Activated gamma-delta T cell treated with Interleukin-2 at 50 U/mL for 16 hours (primary cell): ENCODE measurements at places on chromosomes 4 and X.

- DNase-seq, result no peak
Observed at GRCh38 chr4:180363815-180364214, 1879.4 kb upstream of the TENM3 start.

GRCh38 chr4:142563682-142564291, 282.3 kb downstream of the INPP4B start:
- no peak for DNase-seq

DNA sequence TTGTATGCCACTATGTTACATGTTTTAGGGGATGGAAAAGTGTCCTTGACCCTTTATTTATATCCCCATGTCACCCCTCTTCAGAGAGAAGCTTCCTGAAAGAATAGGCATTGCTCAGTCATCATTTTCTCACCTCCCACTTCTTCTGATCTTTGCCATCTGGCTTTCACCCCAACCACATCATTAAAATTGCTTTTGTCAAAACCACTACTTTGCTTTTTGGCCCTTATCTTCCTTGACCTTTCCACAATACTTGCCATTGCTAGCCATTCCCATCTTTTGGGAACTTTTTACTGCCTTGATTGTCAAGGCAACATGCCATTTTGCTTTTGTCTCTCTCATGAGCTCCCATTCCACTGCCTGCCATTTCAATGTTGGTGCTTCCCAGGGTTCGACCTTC, 14.9 kb upstream of the FAM9B start:
- DNase-seq, result no peak

GRCh38 chr4:73902038-73902637, 32.9 kb downstream of the CXCL1 start:
- no peak for DNase-seq

- DNase-seq, result no peak
Observed at GRCh38 chr4:83025563-83025962, 9.4 kb upstream of the COPS4 start.

GRCh38 chrX:94107981-94108380, 434.0 kb downstream of the FAM133A start:
- no peak for DNase-seq

GRCh38 chr4:112213091-112213490, 18.5 kb upstream of the AP1AR start:
- no peak for DNase-seq

DNA sequence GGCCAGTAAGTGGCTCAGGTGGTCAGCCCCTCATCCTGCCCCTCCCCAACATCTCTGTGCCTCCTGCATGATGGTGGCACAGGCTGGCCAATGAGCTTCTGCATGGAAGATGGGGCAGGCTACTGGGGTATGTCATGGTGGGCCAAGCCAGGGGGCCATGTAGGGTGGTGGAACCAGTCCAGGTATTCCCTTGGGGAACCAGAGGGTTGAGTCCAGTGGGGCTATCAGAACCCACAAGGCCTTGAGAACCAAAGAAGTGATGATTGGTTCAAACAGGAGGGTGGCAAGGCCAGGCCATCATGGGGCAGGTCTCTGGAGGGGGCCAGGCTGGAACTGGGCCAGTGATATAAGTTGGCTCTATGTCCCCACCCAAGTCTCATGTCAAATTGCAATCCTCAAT, 18.8 kb upstream of the PPP2R2C start:
- no peak for DNase-seq

- DNase-seq, result no peak
Observed at GRCh38 chrX:14916017-14916674, 42.9 kb downstream of the MOSPD2 start.

DNA sequence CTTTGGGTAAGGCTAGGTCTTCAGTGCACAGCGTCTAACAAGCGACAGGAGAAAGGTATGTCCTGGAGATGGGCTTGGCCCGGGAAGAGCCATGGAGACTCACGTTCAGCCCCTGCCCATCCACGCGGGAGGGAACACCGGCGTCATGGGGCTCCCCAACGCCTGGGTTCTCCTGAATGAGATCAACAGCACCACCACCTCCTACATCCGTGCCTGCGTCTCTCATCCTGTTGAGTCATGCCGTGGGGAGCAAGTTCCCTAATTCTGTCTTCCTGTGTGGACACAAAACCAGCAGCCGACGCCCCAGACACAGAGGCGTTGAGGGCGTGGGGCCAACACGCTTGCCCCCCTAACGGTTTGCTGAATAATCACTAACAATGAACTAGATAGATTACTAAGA, 20.1 kb upstream of the IL3RA start:
- DNase-seq, result no peak

DNA sequence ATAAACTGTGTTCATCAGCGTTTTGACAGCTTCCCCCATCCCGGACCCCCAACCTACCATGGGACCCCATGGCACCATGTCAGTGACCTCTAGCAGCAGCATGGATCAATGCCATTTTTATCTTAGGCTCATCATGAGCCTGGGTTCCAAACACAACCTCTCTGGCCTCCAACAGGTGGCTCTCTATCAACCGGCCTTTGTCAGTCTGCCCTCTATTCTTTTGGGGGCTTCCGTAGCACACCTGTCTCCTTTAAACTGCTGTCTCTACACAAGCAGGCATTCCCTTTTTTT, 721 bp upstream of the TMEM150C start:
- no peak for DNase-seq

- no peak for DNase-seq
Observed at GRCh38 chr4:13359809-13360208, 124.3 kb downstream of the RAB28 start.

DNA sequence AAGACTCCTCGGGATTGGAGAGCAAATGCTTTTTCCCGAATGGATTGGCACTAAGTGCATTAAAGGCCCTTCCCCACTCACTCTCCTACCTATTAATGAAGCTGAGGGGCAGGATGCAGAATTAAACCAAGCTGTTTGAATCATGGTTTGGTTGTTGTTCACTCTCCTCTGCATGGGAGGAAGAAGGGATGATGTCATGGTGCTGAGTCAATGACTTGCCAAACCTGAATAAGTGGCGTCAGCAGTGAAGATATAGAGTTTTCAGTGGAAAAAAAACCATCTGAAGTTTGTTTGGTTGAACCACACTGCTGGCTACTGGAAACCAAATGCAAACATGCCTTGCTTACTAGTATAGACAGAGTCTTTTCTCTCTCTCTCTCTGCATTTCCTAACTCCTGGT, 19.8 kb upstream of the ZXDA start:
- no peak for DNase-seq

GRCh38 chr4:183863155-183863825, 41.8 kb upstream of the STOX2 start:
- DNase-seq, result no peak

GRCh38 chr4:180407275-180407885, 1835.8 kb upstream of the TENM3 start:
- DNase-seq, result no peak

DNA sequence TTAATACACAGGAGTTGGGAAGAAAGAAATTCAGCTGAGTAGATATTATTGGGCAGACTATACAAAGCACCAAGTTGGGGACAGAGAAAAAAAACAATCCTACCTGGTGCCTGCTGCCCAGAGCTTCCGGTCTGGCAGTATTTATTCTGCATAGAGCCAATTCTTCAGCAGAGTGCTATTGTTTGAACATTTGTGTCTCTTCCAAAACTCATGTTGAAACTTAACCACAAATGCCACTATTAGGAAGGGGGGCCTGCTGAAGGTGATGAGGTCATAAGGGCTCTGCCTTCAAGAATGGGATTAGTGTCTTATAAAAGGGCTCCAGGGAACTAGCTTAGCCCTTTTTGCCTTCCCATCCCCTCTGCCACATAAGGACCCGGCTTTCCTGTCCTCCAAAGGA, 136.2 kb downstream of the EVC2 start:
- DNase-seq, result no peak

GRCh38 chr4:151798678-151799416, 38.0 kb upstream of the GATB start:
- no peak for DNase-seq

GRCh38 chr4:26116057-26116456, 202.0 kb downstream of the SMIM20 start:
- DNase-seq, result no peak

GRCh38 chrX:30065226-30065625, 150.1 kb upstream of the MAGEB2 start:
- no peak for DNase-seq

GRCh38 chr4:143345356-143345755, 8.7 kb downstream of the GAB1 start:
- no peak for DNase-seq

DNA sequence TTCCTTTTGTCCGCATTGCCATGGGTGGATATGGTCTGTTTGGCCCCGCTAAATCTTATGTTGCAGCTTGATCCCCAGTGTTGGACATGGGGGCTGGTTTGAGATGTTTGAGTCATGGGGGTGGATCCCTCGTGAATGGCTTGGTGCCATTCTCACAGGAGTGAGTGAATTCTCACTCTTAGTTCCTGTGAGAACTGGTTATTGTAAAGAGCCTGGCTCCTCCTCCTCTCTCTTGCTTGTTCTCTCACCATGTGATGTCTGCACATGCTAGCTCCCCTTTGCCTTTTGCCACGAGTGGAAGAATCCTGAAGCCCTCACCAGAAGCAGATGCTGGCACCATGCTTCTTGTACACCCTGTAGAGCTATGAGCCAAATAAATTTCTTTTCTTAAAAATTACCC, 22.6 kb upstream of the STBD1 start:
- no peak for DNase-seq

- no peak for DNase-seq
Observed at GRCh38 chr4:187474238-187474637, 521.3 kb upstream of the ZFP42 start.

- DNase-seq, result no peak
Observed at GRCh38 chrX:5549512-5549911, 679.2 kb downstream of the NLGN4X start.

DNA sequence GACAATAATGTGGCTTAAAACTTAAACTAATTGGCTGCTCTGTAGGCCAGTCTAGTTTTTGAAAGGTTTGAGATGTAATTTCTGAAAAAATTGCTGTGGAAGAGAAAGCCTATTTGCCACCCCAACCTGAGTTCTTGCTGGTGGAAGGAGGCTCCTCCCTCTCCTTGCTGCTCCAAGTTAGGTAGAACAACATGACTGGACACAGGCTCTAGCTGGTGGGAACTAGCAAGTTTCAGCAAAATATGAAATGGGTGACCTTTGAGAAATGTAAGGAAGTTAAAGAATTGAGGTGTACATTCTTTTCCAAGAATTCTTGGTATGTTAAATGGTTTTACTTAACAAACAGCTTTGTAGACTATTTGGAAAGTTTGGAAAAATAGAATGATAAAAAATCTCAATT, 8.0 kb downstream of the RPL34 start:
- no peak for DNase-seq

- DNase-seq, result no peak
Observed at GRCh38 chr4:40300371-40301162, 34.6 kb upstream of the CHRNA9 start.

GRCh38 chr4:126012691-126013290, 698.0 kb downstream of the FAT4 start:
- no peak for DNase-seq

DNA sequence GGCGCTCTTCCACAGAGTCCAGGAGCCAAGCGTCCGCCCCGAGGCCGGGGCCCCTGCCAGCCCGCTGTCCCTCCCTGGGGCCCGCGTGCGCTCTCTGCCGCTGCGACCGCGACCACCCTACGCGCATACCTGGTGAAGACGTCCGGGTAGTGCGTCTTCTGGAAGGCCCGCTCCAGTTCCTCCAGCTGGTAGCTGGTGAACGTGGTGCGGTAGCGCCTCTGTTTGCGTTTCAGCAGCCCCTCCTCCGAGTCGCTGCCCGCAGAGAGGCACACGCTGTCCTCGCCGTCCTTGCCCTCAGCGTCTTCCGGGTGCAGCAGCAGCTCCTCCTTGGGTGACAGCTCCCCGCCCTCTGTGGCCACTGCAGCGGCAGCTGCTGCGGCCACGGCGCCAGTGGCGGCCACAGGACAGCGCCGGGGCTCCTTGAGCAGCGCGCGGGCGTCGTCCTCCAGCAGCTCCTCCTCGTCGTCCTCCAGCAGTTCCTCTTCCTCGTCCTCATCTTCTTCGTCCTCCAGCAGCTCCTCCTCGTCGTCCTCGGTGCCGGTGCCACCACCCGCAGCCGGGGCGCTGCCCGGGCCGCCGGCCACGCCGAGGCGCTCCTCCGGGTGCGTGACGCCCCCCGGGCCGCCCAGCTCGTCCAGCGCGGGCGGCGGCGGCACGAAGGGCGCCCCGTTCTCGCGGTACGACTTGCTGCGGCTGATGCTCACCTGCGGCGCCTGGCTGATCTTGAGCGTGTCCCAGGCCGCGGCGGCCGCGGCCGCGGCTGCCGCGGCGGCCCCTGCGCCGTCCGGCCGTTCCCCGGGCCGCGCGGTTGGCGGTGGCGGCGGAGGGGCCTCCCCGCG, 2.8 kb downstream of the ARX start:
- no peak for DNase-seq
